ENCODE measurements at places on chromosomes 2 and 18.
A peak's percentile ranks its signal among the peaks of the same experiment; 100 is the strongest.

DNA sequence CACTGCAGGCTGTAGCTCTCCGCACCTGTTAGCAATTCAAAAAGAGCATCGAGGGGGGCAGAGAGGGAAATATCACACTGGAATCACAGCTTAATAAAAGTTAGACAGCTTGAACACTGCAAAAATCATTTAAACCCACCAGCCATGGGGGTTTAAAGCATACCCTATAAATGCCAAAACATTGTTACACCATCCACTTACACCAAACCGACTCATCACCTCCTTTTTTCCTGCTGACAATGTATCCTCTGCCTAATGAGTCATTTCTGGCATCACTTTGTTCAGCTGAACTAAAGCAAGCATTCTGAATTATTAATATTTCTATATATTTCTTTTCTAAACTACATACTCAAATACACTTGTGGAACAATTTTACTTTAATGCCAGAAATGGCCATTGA is 21.6 kb downstream of the MC4R start:
- DNase-seq: no peak

GRCh38 chr18:12598181-12598930 is 59.6 kb downstream of the SPIRE1 start:
- no peak for DNase-seq

- DNase-seq: no peak
These were observed 171.8 kb upstream of the PIK3C3 start for GRCh38 chr18:41783065-41783818.

DNA sequence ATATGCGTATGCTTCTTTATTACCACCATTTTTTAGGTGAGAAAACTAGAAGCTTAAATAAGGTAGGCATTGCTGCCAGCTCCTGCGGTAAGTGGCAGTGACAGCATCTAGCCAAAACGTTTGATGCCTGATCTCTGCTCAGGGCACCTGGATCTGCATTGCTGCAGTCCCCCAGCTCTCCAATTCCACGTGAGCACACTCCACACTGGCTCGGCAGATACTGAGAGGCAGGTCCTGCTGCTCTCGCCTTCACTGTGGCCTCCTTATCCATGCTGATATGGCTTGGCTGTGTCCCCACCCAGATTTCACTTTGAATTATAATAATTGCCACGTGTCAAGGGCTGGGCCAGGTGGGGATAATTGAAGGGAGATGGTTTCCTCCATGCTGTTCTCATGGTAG is 160.9 kb downstream of the CTIF start:
- no peak for DNase-seq

DNA sequence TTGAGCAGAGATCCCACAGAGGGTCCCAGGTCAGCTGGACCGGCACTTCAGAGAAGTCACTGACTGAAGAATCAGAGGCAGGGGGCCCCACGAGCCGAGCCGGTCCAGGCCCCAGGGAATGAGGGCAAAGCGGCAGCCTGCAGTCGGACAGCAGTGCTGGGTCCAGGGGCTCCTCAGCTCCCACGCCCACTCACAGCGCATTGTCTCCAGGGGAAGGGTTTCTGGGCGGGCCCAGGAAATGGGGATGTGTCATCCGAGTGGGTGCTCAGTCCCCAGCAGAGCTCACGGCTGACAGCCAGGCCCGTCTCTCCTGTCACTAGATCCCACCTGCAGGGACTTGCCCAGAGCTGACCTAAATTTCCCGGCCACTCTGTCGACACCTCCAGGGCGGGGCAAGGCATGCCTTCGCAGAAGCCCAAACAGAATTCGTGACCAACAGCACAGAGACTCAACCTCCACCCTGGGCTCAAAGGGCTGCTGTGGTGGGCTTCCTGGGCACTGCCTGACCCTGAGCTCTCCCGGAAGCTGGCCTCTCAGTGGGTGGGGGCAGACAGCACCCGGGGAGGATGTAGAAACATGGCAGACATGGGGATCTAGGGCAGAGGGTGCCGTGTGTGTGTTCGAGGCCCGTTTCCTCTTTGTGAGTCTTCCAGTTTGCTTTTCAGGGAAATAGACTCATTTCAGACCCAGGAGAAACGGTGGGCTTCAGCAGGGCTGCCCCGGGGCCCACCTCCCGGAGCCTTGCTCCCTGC is 42.1 kb upstream of the TAF1B start:
- no peak for DNase-seq

- DNase-seq: no peak
These were observed 176.3 kb downstream of the AGPS start for GRCh38 chr2:177568893-177569292.

DNA sequence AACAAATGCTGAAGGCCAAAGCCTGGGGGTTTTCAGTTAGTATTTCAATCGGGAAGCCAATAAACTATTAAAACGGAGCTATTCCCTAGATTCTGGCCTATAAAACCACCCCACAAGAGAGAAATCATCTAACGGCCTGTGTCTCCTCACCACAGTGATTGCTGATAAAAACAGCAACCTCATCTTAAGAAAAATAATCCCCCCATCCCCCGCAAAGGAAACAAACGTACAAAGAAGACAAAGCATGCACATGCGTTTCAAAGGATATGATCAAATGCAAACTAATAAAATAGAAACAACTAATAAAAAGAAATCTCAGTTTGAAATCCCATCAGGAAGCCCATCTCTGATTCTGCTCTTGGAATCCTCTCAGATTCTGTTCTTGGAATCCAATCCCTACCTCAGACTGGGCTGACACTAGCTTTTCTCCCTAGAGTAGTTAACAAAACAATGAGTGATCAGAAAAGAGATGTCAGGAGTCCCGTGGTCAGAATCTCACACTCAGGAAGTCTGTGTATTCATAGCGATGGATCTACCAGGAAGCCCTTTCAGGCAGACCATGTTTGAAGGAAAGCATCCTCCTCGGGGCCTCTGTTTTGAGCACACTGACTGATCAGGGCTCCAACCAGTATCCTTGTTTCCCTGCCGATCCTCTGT is 150.7 kb downstream of the THADA start:
- no peak for DNase-seq

DNA sequence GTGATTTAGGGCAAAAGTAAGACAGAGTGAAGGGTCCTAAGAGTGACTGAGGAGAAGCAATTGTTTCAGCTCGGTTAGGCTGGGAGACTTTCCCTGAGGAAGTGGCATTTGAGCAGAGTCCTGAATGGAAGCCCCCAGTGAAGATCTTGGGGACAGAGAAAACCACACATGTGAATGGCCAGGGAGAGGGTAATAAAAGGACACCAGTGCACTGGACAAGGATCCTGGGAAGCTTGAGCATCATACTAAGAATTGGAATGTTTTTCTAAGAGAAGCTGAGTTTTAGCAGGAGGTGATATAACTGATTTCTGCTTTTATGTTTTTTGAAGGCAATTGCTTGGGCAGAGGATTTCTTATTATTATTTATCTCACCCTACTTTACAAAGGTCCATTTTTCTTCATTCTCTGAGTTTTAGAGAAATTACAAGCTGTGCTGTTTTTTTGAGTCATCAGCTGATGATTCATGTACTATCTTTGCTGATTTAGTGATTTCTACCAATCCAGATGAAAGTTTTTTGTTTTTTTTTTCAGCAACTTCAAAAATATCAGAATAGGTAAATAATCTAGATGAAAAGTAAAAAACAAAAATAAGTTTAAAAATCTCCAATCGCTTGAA is 43.5 kb downstream of the MFSD6 start:
- no peak for DNase-seq

DNA sequence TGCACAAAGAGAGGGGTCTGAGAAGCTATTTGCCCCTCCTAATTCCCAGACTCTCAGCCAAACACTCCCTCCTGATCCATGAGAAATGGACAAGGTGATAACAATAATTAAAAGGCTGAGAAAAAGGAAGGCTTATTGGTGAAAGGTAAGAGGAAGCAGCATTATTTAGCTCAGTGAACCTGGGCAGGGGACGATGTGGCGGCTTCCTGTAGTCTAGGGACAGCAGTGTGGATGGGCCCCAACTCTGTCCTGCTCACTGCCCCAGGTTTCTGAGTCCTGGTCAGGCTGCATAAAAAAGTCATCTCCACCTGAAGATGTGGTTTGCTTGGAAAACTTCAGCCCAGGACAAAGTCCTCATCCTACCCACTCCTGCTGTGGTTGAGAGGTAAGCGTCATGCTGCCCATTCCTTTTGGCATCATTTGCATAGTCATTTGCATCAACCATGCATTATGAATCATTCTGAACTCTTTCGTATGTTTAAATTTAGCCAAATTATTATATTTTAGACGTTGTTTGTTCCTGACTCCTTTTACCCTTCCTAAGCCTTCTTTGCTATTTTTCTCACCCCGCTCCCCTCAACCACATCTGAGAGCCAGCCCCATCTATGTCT is 126.8 kb downstream of the CLIP4 start:
- no peak for DNase-seq

GRCh38 chr2:108920686-108921085 is 68.3 kb downstream of the EDAR start:
- DNase-seq: no peak

GRCh38 chr2:177730363-177730762 is 337.8 kb downstream of the AGPS start:
- DNase-seq: no peak

DNA sequence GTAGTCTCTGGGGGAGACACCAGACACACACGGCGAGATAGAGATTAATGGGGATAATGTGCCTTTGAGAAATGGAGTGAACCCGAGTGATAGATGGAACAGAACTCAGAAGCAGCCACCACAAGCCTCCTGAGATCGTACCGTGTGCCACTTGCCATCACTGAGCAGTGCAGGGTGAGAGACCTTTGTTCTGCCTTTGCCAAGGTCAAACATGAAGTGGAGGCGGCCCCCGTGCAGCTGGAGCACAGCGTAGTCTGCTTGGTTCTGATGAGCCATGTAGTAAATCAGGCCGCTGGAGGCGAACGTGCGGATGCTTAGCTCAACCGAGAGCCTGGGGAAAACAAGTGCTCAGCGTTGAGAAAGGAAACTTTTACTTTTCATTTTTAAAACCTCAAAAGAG is 167.0 kb downstream of the LAMA1 start:
- DNase-seq: no peak

GRCh38 chr2:218399391-218400166 is at the start of gene CTDSP1:
Gene CTDSP1 (plus strand): TSS chr2:218399868. CDS start chr2:218400091, 223 bp downstream.
- DNase-seq: peak; percentile 94

GRCh38 chr2:38427936-38428335 is 50.9 kb upstream of the ATL2 start:
- no peak for DNase-seq

GRCh38 chr2:15912203-15912602 is 28.1 kb upstream of the MYCN start:
- no peak for DNase-seq

DNA sequence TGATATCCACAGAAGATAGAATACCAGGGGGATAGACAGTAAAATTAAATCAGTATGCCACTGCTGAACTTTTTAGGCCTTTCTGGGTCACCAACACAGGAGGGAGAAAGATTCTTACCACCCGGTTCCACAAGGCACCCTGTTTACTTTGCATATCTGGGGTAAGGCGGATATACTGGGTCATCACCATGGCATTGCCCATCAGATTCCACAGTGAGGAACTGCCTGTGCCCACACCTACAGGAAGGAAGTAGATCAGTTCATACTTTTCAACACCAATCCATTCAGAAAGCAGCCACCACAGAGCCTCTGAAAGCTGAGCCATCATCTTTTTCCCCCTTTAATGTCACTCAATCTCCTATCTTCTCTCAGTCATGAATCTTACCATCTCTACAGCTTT is 2.0 kb downstream of the LMAN2L start:
- DNase-seq: no peak

GRCh38 chr2:44679990-44680389 is 261.5 kb upstream of the SIX3 start:
- no peak for DNase-seq

DNA sequence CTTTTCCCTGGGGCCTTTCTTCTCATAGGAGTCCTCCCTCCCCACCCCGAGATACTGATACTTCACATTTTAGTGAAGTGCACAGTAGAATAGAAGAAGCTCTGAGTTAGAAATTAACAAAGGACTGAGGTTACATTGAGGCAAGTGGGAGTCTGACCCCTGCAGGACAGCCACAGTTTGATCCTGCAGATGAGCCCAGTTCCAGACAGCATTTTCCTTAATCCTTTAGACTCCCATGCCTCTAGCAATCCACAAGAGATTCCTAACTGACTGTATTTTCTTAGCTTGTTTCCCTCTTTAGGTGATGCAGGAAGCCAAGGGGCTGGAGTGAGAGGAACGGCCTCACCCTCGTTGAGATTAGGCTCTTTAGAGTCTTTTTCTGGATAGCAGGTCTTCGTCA is 204.0 kb downstream of the CYRIA start:
- no peak for DNase-seq

DNA sequence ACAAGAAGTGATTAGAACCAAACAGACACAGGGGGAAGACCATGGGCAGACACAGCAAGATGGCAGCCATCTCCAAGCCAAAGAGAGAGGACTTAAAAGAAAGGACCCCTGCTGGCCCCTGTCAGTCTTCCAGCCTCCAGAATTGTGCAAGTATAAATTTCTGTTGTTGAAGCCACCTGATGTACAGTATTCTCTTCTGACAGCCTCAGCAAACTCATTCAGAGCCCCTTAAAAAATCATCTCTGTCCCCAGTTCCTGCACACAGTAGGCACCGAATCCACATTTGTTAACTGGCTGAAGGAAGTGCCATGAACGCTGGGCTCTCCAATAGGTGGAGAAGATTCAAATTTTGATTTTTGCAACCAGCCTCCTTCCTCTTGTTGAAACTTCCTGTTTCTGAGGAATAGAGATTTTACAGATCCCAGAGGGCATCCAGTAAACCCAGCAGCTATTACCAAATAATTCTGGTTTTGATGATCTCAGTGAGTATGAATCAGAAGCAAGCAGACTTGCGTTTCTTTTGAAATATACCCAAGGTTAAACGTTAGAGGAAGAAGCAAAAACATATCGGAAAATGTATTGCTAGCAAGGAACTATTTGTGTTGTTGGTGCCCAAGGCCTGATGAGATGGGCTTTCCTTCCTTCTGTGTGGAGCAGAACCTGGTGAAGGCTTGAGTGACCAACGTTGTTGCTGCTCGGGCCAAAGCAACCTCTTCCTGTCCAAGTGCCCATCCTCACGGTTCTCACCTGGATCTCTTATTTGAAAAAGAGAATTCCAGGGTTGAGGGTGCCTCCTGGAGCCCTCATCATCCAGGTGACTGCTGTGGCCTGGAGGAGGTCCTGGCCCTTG is 47.7 kb upstream of the PLB1 start:
- no peak for DNase-seq

- no peak for DNase-seq
These were observed 7.0 kb downstream of the ERLEC1 start for GRCh38 chr2:53793821-53794220.

GRCh38 chr2:31903109-31903780 is 107.6 kb downstream of the MEMO1 start:
- DNase-seq: no peak

DNA sequence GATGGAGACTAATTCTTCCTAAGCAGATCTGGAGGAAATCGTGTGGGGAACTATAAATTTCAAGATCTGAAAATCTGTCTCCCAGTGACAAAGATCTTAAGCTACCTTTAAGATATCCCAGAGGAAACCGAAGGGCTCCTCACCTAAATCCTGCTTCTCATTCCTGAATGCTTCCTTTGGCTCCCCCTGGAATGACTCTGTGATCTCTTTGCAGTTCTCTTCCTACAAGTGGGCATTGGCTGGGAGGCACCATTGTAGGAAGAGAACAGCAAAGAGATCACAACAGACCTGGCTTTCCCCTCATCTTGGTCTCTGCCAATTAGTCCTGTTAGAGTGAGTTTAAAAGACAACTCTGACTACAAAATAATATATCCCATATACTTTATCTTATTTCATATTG is 70.0 kb upstream of the KCNH7 start:
- DNase-seq: no peak

Data from nephron progenitor cell (in vitro differentiated cells).